GM04503 (cell line): ENCODE measurements at places on chromosomes 2 and 18.

GRCh38 chr18:70288171-70288850, 534 bp upstream of the SOCS6 start:
- DNase-seq = no peak

DNA sequence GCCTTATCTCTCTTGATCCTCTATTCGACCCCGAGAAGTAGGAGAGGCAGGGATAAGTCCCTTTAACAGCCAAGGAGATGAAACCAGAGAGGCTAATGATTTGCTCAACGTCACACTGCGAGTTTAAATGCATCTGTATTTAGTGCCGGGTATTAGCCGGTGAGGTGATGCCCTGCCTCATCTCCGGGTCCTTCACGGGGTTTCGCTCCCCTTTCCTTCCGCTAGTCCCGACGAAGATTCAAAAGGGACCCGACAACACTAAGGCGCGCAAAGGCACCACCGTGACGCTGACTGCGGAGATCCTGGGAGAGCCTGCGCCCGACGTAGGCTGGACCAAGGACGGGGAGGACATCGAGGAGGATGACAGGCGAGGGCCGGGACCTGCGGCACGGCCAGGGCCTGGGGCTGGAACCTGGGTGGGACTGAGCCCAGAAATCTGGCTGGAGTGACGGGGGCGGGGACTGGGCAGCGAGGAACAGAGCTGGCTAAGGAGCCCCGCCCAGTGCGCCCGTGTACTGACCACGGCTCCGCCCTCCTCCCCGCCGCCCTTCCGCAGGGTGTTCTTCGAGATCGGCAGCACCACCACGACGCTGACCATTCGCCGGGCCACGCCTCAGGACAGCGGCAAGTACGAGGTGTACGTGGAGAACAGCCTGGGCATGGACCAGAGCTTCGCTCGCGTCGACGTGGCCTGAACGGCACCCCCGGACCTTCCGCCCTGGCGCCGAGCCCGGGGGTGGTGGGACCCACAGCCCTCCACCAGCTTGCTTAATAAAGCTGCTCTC, 1.0 kb upstream of the GMPPA start:
- peak; percentile 34 for DNase-seq

GRCh38 chr2:205280596-205281236, 401.6 kb upstream of the NRP2 start:
- DNase-seq = no peak

- DNase-seq = no peak
These were observed 50.3 kb upstream of the B3GNT2 start for GRCh38 chr2:62145478-62146100.

DNA sequence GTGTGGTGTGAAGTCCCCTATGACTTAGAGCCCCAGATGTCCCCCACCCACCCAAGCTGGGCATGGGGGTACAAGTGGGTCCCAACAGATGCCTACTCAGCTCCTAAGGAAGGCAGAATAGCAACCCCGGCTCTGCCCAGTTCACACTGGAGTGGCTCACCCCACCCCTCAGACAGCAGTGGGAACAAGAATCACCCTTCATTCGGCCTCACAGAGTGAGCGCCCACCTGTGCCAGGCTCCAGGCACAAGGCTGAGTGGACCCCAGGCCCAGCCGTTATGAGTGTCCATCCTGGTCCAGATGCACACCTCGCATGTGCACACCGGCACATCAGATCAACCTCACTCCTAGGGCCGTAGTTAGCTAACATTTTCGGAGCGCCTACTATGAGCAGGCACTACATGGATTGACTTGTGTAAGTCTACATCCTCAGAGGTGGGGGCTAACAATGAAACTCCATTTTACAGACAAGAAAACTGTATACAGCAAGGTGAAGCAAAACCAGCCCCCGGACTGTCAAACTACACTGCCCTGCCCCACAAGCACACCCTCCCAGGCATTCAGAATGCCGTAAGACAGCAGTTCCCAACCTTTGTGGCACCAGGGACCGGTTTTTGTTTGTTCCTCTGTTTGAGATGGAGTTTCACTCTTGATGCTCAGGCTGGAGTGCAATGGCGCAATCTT, 2.8 kb upstream of the ASTL start:
- DNase-seq = no peak

GRCh38 chr2:191345788-191346187, 100.6 kb downstream of the MYO1B start:
- no peak for DNase-seq

- no peak for DNase-seq
These were observed 485.1 kb downstream of the NRXN1 start for GRCh38 chr2:50546790-50547189.

- DNase-seq = no peak
These were observed 51.2 kb downstream of the MYO3B start for GRCh38 chr2:170229125-170229524.

- DNase-seq = no peak
These were observed 32.9 kb downstream of the CFAP210 start for GRCh38 chr2:169661265-169661664.

DNA sequence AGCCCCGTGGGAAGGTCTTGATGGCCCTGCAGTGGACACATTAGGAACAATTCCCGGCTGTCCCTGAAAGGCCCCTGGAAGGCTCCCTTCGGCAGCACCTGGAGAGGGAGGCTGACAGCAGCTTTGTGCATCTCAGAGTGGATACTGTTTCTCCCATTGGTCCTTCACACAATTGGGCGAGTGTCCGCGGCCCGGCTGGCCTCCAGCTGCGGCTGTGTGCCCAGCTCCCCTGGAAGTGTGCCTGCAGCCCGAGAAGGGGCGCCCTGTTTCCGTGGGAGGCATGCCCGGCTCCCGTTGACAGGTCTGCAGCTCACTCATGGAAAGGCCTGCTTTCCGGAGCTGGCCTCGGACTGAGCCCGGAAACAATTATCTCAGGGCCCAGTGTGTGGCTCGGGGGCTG, 103.7 kb downstream of the LPIN1 start:
- no peak for DNase-seq

GRCh38 chr18:45722899-45723298, 1.1 kb upstream of the SLC14A1 start:
- no peak for DNase-seq

- no peak for DNase-seq
These were observed 1216.6 kb upstream of the PIK3C3 start for GRCh38 chr18:40738321-40738880.

- DNase-seq = no peak
These were observed 124.8 kb upstream of the TACR1 start for GRCh38 chr2:75324141-75324540.

DNA sequence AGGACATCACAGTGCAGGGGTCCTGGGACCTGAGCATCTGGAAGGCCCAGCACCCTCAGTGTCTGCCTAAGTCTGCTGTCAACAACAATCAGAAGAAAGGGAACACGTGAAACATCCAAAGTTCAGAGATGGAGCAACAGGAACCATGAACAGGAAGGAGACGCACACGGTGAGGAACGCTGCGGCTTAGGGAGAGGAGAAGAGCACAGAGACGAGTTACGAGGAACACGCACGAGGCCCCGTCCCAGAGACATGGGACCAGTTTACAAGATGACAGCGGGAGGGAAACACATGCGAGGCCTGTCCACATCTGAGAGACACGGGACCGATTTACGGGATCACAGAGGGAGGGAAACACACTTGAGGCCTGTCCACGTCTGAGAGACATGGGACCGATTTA, 2.9 kb upstream of the KCNG2 start:
- DNase-seq = no peak

DNA sequence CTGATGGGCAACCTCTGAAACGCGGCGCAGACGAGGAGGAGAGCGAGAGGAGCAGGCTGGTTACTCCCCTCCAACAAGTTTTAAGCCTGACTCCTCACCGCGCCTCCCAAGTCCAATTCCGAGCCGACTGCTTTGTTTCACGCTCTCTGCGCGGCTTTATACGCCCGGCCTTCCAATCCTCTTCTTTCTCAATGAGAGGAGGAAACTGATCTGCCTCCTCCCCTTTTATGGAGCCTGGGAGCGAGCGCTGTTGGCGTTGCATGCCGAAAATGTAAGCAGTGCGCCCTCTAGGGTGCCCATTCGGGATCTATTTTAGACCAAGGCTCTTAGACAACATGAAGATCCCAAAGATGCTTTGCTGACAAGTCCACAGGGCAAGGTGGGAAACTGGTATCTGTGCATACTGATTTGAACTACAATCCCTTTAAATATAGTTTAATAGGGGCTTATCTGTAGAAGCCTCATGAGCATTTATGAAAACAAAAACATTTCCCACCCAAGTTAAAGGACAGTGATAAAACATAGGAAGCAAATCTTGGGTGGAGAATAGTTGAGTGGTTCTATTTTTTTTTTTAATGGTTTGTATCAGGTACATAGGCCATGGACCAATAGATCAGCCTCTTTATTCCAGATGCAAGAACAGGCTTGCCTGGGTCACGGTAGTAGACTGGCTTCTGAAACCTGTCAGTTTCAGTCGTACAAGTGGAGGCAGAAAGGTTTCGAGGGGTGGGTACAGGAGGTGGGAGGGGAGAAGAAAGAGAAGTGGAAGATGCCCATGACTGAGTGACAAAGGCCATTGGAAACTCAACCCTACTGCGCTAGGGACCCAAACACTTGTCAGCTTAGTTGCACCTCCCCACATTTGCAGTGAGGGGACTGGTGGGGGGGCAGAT, at the start of gene RND3:
Gene RND3 (minus strand): TSS at position 131 of the 893 bp plus-strand sequence. CDS start 250 bp downstream, outside the sequence.
- peak; percentile 96 for DNase-seq

- DNase-seq = no peak
These were observed 223.8 kb upstream of the RAB12 start for GRCh38 chr18:8385400-8385799.

DNA sequence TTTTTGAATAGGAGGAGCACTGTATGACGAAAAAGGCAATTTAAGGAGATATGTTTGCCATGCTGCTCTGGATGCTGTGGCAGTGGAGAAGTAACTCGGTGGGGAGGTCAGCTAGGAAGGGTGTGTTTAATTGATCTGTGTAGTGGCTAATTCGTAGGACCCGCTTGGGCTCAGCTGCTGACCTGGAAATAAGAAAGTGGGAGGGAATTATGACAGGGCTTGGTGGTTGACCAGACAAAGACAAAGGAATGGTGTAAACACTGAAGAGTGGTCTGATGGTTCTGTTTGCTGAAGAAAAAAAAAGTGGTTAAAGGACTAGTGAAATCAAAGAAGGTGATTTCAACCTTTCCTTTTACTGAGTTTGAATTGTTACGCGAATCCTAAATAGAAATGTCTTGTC, 146.0 kb downstream of the MAP4K4 start:
- DNase-seq = no peak

DNA sequence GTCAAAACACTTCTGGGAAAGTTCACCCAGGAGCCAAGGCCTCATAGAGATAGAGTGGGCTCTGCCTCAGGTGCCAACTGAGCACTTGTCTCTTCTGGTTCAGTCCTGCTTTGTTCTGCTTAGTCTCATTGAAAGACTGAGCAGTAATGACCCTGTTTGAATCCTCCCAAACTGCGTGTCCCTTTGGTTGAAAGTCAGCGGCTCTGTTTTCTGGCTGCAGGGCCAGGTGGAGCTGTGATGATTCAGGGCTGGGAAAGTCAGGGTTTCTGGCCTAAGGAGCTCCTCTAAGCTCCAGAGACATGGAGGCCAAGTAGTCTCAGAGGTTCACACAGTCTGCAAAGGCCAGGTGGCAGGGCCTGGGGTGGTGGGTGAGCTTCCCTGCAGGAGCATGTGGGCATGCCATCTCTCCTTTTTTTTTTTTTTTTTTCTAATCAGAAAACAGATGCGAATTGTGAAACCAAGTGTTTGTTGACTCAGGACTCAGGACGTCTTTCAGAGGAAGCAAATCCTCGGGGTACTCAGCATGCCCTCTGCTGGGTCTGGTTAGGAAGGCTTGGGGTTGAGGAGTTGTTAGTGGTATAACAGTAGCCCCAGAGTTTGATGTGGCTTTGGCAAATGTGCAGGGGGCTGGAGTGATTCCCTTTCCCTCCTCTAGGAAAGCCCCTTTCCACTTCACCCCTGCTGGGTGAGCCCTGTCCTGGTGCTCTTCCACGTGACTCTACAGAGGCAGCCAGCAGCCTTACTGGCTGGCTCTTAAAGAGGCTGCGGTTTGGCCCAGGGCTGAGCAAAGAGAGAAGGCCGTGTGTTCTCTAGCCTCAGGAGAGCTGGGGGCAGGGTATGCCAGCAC, 38.3 kb downstream of the TMEM17 start:
- no peak for DNase-seq

GRCh38 chr18:58970943-58971790, 106.5 kb downstream of the ZNF532 start:
- no peak for DNase-seq

GRCh38 chr2:96144481-96145035, 682 bp downstream of the DUSP2 start:
- DNase-seq = no peak

- no peak for DNase-seq
These were observed 34.0 kb downstream of the TMEM185B start for GRCh38 chr2:120189189-120189588.

DNA sequence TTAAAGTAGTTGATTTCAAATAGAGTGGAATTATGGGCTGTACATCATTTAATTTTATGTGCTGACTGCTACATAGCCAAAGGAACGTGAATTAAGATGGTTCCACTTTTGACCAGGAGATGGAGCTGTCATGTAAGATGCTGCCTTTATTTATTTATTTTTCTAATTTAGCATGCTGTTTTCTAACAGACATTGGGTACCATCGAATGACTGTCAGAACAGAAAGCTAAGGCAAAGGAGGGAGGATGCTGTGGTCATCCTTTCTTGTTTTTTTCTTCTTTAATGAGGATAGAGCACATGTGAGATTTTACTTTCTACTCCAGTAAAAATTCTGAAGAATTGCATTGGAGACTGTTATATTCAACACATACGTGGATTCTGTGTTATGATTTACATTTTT, at the start of gene SCN2A:
Gene SCN2A (plus strand): TSS at position 185 of the 400 bp plus-strand sequence. CDS start 56,410 bp downstream, outside the sequence.
- no peak for DNase-seq

- no peak for DNase-seq
These were observed 141.5 kb upstream of the FN1 start for GRCh38 chr2:215577356-215577755.
